Bronchial epithelial cell (primary cell): ENCODE measurements at places on chromosomes 13 and 19. TPM values are rescaled to one million over a fixed set of nuclear protein-coding genes. Genes with fewer than 3 reads are reported as not detected.

The CEACAM16 gene
- not detected in 2 replicates for total RNA-seq

- DNase-seq: no peak
These were observed at the start of gene KEAP1 for GRCh38 chr19:10503002-10503789. TSS of gene KEAP1 (minus strand) at chr19:10503356. CDS start at chr19:10500033, 3,323 bp downstream.

- DNase-seq: no peak
These were observed 67.3 kb downstream of the ZAR1L start for GRCh38 chr13:32247887-32248286.

DNA sequence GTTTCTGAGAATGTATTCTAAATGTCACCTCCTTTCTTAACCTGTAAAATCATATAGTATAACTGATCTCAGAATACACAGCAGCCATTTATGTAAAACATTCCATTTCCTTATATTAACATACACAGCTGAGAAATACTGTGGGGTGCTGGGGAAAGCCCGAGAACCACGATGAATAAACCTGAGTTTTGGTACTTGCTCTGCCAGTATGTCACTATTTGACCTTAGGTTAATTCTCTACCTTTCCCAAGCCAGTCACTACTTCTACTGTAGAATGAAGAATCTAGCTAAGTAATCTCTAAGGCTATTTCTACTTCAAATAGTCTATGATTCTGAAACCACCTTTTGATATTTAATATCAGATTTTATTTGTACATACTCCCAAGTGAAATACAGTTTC is 173.7 kb downstream of the TBC1D4 start:
- DNase-seq: no peak
